ENCODE measurements at places on chromosomes 12 and 14.

DNA sequence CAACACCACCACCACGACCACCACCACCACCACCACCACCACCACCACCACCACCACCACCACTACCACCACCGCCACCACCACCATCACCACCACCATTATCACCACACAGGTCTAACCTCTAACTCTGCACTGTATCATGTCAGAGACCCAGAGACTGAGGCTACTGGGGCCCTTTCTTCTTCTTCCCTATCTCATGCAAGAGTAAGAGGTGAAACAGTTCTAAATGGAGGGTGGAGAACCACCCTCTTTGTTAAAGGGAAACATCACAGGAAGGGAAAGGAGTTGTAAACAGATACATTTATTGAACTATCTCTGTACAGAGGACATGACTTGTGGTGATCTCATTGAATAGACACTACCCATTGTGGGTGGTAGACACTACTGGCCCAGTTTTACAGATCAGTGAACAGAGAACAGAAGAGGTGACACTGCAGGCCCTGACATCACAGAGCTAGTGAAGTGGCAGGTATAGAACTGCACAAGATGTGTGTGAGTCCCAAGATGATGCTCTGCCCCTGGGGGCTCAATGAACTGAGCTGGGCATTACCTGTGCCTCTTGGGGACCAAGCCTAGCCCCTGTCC, 91.6 kb downstream of the FOXN3 start:
- H3K4me1 ChIP-seq = no peaks in the 10 kb centered on the region
- no peak overlapping the region for H3K27ac ChIP-seq
- no peak overlapping the region for H3K4me3 ChIP-seq
- no peaks in the 10 kb centered on the region for H3K27me3 ChIP-seq

GRCh38 chr12:114955414-114956014, 271.5 kb upstream of the TBX3 start:
- peaks cover 2% of the 10 kb centered on the region for H3K27me3 ChIP-seq
- H3K27ac ChIP-seq = no peak overlapping the region
- no peaks in the 10 kb centered on the region for H3K36me3 ChIP-seq
- no peaks in the 10 kb centered on the region for H3K4me1 ChIP-seq
- no peak overlapping the region for H3K4me3 ChIP-seq

DNA sequence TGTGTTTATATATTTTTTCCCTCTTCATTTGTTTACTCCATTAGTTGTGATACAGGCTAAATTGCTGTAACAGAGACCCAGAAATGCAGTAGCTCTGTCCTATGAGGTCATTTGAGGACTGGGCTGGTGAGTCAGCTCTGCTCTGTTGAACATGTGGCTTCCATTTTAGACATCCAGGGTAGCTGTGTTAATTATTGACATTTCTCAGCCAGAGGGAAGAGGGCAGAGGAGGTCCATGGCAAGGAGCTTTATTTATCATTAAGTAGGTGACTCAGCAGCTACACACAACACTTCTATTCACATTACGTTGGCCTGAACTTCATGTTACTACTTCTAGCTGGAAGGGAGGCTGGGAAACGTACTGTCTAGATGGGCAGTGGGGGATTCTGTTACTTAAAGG, 85.4 kb downstream of the PTCSC3 start:
- H3K4me3 ChIP-seq = no peak overlapping the region
- H3K27me3 ChIP-seq = no peaks in the 10 kb centered on the region
- no peak overlapping the region for H3K27ac ChIP-seq
- H3K36me3 ChIP-seq = no peaks in the 10 kb centered on the region

- no peaks in the 10 kb centered on the region for H3K36me3 ChIP-seq
- no peak overlapping the region for H3K4me3 ChIP-seq
- H3K4me1 ChIP-seq = no peaks in the 10 kb centered on the region
- DNase-seq = no peak
- H3K27ac ChIP-seq = no peak overlapping the region
- H3K27me3 ChIP-seq = no peaks in the 10 kb centered on the region
Observed at GRCh38 chr14:23518709-23519108, 32.9 kb downstream of the ZFHX2 start.

GRCh38 chr14:100088226-100088625, 23.0 kb downstream of the EVL start:
- no peak overlapping the region for H3K4me3 ChIP-seq
- H3K4me1 ChIP-seq = no peaks in the 10 kb centered on the region
- DNase-seq = no peak
- H3K27ac ChIP-seq = no peak overlapping the region
- H3K27me3 ChIP-seq = no peaks in the 10 kb centered on the region

DNA sequence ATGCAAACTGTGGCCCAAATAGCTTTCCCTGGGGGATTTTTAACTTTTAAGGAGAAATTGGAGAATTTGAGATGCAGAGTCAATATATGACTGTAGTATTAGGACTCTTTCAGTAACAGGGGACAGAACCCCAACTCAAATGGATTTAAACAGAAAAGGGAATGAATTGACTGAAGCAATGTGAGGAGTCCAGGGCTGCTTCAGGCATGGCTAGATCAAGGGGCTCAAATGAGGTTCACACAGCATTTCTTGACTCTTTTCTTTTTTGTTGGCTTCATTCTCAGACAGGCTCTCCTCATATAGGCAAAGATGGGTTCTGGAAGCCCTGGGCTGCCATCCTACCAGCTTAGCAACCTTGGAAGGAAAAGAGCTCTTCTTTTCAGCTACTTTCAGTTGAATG, 13.6 kb downstream of the HNF1A start:
- no peaks in the 10 kb centered on the region for H3K36me3 ChIP-seq
- H3K4me3 ChIP-seq = no peak overlapping the region
- H3K27me3 ChIP-seq = no peaks in the 10 kb centered on the region

DNA sequence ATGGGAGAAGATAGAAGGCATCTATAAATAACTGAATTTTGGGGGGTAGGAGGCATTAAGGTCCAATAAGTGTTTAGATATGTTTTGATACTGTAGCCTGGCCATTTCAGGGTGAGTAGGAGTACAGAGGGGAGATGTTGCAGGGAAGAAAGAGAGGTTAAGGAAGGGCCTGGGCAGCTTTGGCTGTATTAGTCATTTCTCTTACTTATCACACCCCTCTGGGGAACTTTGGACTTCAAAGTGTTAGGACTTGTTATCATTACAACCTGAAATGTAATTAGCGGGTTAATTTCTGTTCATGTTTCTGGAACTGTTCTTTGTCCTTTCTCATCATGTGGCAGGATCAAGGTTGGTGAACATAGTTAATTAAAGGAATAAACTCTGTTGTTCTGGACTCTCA, 40.3 kb downstream of the SUSD6 start:
- H3K4me3 ChIP-seq = no peak overlapping the region
- peaks cover 15% of the 10 kb centered on the region for H3K4me1 ChIP-seq
- H3K27me3 ChIP-seq = no peaks in the 10 kb centered on the region
- H3K36me3 ChIP-seq = no peaks in the 10 kb centered on the region
- H3K27ac ChIP-seq = no peak overlapping the region
- no peak for DNase-seq

DNA sequence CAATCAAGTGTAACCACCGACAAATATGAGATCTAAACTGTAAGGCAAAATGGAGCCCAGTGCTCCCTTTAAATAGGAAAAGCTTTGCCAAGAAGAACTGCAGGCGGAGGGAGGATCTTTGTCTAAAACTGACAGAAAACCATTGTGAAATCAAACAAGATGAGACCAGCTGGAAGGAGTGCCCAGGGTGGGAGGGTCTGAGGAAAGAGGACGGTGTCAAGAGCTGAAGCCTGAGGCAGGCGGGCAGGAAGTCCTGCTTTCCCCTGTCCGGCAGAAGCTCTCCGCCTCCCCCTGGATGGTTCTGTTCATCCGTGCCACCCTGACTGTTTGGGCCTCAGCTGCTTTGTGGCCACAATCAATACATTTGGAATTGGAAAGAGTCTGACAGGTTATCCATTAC, 37.5 kb downstream of the CDC42BPB start:
- no peaks in the 10 kb centered on the region for H3K4me1 ChIP-seq
- H3K27ac ChIP-seq = no peak overlapping the region
- no peaks in the 10 kb centered on the region for H3K27me3 ChIP-seq
- H3K4me3 ChIP-seq = no peak overlapping the region
- H3K36me3 ChIP-seq = no peaks in the 10 kb centered on the region

DNA sequence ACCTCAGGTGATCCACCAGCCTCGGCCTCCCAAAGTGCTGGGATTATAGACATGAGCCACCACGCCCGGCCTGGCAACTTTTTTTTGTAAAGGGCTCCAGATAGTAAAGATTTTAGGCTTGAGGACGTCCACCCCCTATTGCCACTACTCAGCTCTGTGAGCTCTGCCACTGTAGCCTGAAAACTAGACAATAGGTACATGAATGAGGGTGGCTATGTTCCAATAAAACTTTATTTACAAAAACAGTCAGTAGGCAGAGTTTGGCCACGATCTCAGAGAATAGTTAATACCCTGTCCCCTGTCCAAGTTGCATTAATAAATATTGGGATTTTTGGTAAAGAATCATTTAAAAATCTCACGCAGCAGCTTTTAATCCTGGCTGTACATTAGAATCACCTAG, 90.1 kb downstream of the FOXN4 start:
- no peak overlapping the region for H3K27ac ChIP-seq
- no peak overlapping the region for H3K4me3 ChIP-seq
- no peaks in the 10 kb centered on the region for H3K27me3 ChIP-seq
- H3K4me1 ChIP-seq = no peaks in the 10 kb centered on the region
- DNase-seq = no peak
- H3K36me3 ChIP-seq = no peaks in the 10 kb centered on the region

- no peak overlapping the region for H3K27ac ChIP-seq
- H3K4me1 ChIP-seq = no peaks in the 10 kb centered on the region
- no peak for DNase-seq
- no peaks in the 10 kb centered on the region for H3K27me3 ChIP-seq
Observed at GRCh38 chr12:15323480-15323879, 1.2 kb downstream of the PTPRO start.

- no peaks in the 10 kb centered on the region for H3K36me3 ChIP-seq
- peak overlapping the region; percentile 100 for H3K27ac ChIP-seq
- no peaks in the 10 kb centered on the region for H3K27me3 ChIP-seq
- H3K4me1 ChIP-seq = peaks cover 8% of the 10 kb centered on the region
- DNase-seq = peak; percentile 69
Observed at GRCh38 chr14:54686219-54686870, 119.4 kb downstream of the SAMD4A start.

All from aorta (tissue), 5 donors.